ENCODE measurements at places on chromosomes 5 and 9.

DNA sequence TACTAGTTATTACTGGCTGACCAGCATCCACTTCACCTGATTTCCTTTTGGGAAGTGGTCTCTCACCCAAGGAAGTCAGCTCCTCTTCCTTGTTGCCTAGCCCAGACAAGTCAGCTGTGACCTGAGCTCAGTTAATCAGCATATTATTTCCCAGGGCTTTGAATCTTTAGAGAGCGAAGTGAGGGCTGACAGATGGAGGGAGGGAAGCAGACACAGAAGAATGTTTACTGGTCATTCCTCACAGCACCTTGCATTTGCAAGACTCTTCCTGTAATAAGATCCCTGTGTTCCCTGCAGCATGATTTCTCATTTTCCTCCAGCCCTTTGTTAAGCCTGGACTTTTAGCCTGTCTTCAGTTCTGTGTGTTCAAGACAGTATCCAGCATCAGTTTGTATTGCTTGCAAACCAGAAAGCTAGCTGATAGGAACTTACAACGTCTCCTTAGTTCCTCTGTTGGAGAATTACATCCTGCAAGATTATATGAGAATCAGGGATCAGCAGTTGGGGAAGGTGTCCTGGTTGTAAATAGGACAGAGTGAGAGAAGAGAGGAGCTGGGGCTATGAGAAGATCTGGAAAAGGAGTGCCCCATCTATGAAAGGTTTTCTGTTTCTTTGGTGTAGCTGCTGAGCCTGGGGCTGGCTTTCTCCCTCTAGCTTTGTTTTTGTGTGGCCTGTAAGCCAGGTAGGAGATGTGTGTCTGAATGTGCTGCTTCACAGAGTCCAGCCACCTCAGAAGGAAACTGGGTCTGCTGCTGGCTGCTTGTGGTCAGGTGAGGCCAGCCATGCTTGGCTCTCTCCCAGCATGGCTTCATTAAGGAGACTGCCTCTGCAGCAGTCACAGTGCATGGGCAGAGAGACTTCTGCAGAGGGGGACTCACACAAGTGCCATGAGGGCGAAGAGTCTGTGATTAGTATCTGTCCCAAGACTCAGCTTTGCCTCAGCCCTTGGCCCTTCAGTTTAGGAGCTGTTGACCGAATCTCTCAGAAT, 50.3 kb downstream of the MAN2A1 start:
- no peak for DNase-seq

DNA sequence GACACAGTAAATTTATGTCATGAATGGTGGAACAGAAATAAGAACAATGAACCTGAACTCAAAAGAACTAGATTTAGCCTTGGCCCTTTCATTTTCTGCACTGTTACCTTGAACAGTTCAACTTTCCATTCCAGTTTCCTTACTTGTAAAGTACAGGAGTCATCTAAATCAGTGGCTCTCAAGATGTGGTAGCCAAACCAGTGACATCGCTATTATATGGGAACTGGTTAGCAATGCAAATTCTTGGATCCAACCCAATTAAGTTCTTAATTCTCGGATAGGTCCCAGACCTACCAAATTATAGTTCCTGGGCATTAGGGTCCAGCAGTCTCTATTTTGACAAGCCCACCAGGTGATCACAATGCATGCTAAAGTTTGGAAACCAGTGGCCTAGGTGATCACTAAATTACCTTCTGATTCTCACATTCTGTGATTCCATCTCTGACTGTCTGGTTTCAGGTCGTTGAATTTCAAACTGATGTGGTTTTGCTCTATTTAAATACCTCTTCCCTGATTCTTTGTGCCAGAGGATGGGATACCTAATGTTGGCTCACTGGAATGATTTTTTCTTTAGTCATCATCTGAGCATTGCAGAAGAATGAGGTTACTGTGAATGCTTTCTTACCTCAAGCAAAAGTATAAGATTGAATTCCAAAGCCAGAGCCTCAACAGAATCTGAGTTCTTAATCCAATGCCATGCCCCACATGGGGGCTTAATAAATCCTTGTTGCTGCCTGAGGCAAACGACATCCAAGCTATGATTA, 253.8 kb downstream of the ENC1 start:
- no peak for DNase-seq

DNA sequence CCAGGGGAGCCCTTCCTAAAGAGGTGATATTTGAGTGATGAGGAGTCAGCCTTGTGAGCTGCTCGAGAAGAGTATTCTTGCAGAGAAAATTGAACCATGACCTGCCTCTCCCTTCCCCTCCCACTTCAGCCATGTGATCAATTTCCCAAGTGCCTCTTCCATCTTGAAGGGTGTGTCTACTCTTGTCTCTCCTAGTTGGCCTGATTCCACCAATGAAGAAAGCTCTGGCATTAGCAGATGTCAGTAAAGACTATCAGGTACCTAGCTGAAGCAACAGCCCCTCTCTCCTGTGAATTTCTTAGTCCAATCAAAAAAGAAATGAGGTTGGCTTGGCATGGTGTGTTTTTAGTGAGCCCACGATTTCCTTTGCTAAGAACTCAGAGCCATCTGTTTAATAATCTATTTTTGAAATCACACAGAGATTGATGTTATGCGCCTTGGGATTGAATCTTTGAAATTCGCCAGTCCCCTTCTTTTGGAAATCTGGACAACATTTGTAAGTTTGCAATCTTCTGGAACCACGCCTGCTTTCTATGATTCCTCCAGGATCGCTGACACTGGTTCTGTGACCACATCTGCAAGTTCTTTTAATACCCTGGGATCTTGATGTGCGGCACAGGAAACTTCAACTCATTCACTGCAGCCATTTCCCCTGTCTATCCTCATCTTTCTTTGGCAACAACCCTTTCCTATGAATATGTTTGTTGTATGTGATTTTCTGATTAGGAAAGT, 404.6 kb downstream of the DMRT2 start:
- DNase-seq: no peak

GRCh38 chr9:130905902-130906734, 9.5 kb upstream of the QRFP start:
- DNase-seq: no peak

- no peak for DNase-seq
Measured at GRCh38 chr5:179873588-179874110, 15.0 kb upstream of the MRNIP start.

GRCh38 chr9:130535818-130536521, 43.4 kb upstream of the FUBP3 start:
- DNase-seq: no peak
